ENCODE measurements at places on chromosomes 13 and 19.
A peak's percentile ranks its signal among the peaks of the same experiment; 100 is the strongest.

DNA sequence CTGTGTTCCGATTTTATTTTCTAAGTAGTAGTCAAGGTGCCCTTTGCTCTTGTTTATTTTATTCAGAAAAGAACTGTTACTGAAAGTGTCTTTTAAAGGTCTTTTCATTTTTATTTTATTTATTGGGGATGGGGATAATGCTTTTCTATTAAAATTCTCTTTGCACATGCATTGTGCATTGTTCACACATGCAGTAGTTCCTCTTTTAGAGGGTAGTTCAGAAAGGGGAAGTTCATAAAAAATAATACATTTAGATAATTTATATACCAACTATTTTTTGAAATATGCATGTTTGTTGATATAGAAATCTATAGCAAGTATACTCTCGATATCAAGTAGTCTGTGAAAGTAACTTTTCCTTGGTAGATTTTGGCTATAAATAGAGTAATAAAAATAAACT is 3.5 kb downstream of the GPC5 start:
- DNase-seq = no peak

DNA sequence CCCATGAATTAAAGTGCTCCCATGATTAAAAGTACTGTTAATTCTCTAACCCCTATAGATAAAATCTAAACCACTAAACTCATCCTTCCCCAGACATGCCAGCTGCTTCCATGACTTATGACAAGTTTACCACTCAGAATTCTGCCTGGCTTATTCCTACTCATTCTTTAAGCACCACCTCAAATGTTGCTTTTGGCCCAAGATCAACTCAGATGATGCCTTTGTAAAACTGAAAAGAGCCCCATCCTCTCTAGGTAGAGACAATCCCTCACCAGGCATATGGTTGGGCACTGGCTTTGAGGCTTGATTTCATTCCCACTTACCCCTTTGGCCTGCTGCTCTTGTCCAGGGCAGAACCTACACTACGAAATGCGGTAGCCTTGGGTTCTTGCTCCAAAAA is 250.0 kb downstream of the DNAJC15 start:
- DNase-seq = no peak

DNA sequence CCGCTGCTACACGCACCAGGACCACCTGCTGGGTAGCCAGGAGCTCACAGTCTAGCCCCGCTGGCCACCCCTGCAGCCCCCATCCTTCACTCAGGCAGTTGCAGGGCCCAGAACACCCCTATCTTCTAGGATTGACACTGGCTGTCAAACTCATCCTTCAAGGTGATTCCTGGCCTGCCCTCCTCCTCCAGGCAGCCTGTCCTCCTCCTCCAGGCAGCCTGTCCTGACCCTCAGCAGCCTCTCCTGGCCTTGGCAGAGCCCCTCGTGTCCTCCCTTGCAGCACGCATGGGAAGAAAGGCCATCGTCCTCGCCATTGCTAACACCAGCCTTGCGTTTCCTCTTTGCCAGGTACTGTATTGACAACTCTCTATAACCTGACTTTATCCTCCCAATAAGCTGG is 3.8 kb upstream of the EPS8L1 start:
- DNase-seq = no peak

DNA sequence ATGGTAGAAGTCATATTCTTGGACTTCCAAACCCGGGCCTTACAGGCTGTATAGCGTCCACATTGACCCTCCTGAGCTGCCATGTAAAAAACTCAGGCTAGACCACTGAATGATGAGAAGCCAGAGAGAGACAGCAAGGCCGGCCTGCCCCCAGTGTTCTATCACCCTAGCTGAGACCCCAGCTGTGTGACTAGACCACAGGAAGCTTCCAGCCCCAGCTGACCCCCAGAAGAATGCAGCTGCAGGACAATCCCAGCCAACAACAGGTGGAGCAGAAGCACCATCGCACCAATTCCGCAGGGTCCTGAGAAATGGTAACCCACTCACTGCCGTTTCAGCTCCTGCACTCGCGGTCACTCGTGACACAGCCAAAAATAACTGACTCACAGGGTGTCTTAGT is 2.9 kb upstream of the ATP11A start:
- DNase-seq = no peak

- no peak for DNase-seq
These were observed 100.0 kb downstream of the TSHZ3 start for GRCh38 chr19:31249217-31249616.

GRCh38 chr13:31175847-31176532 is 14.3 kb upstream of the HSPH1 start:
- no peak for DNase-seq

GRCh38 chr13:112979406-112979902 is 10.4 kb downstream of the MCF2L start:
- DNase-seq = no peak

- DNase-seq = no peak
These were observed 1.8 kb downstream of the MBD3 start for GRCh38 chr19:1590641-1591397.

- peak; percentile 42 for DNase-seq
These were observed 106.8 kb downstream of the LACC1 start for GRCh38 chr13:43986421-43986981.

DNA sequence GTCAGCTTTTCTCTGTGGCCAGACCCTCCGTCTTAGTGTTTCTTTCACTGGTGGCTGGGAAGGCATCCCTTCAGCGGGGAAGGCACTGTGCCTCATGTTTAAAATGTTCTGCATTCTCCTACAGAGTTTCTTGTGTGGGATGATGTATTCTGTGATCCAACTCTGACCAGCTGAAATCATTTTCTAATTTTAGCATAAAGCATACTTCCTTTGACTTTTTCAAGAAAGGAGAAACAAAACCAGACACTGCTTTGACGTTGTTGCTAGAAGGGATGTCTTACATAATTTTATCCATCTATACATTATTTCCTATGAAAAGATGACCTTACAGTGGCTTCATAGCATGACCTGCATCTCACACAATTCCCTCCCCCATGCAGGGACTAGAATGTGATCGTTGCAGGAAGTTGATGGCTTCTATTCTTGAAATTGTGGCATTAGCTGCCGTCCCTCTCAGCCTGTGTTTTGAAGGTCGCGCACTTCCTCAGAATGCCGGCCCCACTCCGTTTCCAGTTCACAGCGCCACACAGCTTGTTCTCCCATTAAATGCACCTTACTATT is 38.6 kb upstream of the TEX29 start:
- DNase-seq = peak; percentile 56

DNA sequence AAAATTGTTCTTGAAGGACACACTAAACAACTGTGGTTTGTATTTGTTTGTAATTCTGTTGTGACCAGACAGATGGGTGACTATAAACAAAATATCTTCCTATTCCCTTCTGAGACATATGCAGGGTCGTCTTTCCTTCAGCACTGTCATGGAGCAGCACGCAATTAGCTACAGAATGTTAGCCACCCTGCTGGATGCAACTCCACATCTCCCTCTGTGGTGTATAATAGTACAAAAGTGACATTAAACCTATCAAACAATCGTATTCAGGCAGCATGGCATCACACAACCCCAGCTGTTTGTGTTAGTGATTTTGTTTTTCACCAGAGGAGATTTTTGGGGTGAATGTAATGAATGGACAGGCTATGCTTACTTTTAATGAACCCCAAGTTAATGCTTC is 146.2 kb downstream of the GPC6 start:
- no peak for DNase-seq

GRCh38 chr19:17061205-17061604 is 14.0 kb downstream of the HAUS8 start:
- DNase-seq = no peak

- DNase-seq = no peak
These were observed 255.4 kb downstream of the COG6 start for GRCh38 chr13:39910833-39911232.

DNA sequence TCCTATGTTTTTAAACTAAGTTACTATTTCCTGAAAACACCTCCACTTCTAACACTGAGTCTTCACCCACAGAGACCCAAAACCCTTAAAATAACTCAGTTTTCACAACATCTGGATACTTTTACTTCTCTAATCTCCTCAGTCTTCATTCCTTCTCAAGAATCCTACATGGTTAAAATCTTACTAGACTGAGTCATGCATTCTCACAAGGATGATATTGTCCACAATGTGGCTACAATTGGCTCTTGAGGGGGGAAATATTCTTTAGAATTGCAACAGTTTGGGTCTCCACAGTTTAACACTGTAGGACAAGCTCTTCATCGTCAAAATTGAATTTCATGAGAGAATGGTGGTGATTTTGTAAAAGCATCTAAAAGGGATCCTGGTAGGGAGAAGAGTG is 397.1 kb downstream of the SLITRK5 start:
- no peak for DNase-seq

DNA sequence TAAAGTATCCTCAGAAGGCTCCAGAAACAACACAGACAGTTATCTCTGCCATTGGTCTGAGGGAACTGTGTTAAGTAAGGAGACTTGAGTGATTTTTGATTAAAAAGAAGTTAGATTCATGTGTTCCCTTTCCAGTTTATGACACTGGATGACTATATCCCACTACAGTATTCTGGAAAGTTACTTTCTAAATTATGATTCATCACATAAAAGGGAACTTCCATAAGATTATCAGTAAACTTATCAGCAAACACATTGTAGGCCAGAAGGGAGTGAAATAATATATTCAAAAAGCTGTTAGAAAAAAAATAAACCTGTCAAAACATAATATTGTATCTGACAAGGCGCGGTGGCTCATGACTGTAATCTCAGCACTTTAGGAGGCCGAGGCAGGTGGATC is 700.0 kb downstream of the SLITRK6 start:
- DNase-seq = no peak

GRCh38 chr19:39475748-39476147 is 4.9 kb upstream of the TIMM50 start:
- DNase-seq = no peak

DNA sequence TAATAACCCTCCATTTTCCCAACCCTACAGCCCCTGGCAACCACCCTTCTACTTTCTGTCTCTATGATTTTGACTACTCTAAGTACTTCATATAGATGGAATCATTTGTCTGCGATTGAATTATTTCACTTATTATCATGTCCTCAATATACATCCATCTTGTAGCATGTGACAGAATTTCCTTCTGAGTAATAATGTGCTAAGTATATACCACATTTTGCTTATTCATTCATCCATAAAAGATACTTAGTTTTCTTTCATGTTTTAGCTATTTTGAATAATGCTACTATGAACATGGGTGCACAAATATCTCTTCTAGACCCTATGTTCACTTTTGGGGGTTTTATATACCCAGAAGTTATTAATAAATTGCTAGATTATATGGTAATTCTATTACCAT is 17.4 kb upstream of the NDFIP2 start:
- no peak for DNase-seq

- no peak for DNase-seq
These were observed 21.0 kb upstream of the ESD start for GRCh38 chr13:46817838-46818476.

DNA sequence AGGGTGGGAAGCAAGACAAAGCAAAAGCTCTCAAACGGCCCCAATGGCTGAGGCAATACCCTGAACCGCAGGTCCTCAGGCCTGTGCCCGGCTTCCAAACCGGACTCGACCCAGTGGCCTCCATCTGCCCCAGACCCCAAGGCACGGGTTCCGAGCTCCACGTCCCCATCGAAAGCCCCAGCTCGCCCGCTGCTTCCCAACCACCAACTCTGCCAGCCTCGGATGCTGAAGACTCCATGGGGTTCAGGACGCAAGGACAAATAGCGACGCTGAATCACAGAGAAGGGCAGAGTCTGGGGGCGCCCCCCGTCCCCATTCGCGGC is 559 bp downstream of the POLR2E start:
- no peak for DNase-seq

GRCh38 chr13:39875111-39875987 is 219.9 kb downstream of the COG6 start:
- DNase-seq = no peak

- no peak for DNase-seq
These were observed 55.1 kb downstream of the RGCC start for GRCh38 chr13:41512441-41512840.

GRCh38 chr19:29560313-29561075 is 34.7 kb downstream of the VSTM2B start:
- no peak for DNase-seq

DNA sequence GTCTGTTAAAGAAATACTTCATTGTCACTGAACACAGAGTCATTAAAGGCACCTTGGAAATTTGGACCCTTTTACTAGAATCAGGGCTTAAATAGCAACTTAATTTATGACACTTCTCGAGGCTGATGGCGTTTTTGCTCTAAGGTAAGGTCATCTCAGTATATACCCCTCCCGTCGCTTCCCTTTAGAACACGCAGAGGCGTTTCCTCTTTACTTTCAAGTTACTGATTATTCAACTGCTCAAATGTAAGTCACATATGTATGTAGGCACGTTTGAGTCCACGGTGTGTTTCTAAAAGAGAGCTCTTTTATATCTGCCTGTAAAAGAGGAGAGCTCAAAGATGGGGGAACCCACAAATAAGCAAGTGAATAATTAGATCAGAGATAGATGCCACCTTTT is 181.5 kb downstream of the TSHZ3 start:
- DNase-seq = no peak

DNA sequence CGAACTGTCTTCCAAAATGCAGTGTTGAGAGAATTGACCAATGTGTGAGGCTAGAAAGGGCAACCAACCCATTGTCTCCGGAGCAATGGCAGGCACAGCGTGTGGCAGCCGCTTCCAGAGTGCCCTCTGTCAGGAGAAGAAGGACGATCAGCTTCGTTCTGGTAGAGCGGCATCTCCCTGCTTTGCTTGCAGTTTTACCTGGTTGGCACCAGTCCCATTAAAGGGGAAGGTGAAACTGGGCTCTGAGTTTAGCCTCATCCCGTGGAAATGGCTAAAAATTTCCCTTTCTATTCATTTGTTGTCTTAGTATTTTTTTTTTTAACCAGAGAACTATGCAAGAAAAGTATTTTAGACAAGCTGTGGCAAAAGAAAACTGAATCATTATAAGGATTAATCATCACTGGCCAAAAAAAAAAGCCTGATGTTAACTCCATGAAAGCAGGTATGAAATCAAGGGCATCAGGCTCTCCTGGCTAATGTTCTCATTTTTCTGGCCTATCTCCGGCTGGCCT is 81.5 kb upstream of the SLC7A1 start:
- no peak for DNase-seq

DNA sequence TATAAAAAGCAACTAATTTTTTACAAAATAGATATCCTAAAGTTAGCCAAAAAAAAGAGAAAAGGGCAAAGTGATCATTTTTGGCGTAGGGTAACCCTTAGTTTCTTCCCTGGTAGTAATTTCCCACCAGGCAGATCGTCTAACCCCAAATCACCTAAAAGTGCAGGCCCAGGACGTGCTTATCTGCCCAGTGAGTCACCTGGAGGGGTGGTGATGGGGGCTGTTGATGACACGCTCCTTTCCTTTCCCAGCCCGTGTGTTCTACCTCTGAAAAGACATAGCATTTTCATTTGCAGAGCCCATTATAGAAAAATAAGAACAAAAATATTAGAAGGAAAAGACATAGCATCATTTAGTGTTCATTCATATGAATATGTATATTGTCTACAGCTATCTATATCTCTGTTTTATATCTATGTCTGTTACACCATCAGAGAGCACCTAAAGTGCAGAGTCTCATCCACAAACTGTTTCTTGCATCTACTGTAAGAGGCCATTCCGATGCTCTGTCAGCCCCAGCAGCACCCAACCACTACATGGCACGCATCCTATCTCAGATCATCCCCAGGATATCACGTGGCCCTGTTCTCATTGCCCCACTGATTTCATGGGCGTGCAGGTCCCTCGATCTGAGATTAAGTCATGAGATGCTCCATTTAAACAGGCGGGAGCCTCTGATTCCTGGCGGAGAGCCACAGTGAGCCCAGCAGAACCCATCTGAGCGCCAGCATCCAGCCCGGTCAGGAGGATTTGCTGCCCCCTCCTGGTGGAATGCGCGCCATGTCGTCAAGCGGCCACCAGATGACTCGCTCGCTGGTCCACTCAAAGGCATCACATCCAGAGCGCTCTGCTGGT is 8.5 kb upstream of the LILRB3 start:
- peak; percentile 56 for DNase-seq

GRCh38 chr19:18915639-18916038 is 3.5 kb downstream of the COPE start:
- DNase-seq = no peak
